ENCODE measurements at places on chromosomes 7 and 10.

GRCh38 chr10:117360016-117360415 lies 15.2 kb downstream of the PDZD8 start:
- DNase-seq = no peak

GRCh38 chr10:110852255-110852896 lies 19.4 kb upstream of the PDCD4 start:
- DNase-seq = peak; percentile 52

DNA sequence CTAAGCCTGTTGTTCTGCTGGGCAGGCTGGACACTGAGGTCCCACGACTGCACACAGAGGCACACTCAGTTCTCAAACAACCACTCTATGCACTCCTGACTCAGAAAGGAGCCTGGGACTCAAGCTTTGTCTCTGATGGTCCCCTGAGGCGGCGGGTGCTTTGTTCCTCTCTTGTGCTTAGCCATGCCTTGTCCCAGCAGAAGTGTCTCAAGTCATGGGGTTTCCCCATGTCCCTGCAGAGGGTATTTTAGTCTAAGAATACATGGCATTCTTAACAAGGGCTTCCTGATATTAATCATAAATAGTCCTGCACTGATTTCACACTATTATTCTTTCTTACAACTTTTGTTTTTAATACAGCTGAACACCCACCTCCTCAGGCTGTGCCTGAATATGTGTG lies 72.5 kb downstream of the CXCL12 start:
- no peak for DNase-seq

DNA sequence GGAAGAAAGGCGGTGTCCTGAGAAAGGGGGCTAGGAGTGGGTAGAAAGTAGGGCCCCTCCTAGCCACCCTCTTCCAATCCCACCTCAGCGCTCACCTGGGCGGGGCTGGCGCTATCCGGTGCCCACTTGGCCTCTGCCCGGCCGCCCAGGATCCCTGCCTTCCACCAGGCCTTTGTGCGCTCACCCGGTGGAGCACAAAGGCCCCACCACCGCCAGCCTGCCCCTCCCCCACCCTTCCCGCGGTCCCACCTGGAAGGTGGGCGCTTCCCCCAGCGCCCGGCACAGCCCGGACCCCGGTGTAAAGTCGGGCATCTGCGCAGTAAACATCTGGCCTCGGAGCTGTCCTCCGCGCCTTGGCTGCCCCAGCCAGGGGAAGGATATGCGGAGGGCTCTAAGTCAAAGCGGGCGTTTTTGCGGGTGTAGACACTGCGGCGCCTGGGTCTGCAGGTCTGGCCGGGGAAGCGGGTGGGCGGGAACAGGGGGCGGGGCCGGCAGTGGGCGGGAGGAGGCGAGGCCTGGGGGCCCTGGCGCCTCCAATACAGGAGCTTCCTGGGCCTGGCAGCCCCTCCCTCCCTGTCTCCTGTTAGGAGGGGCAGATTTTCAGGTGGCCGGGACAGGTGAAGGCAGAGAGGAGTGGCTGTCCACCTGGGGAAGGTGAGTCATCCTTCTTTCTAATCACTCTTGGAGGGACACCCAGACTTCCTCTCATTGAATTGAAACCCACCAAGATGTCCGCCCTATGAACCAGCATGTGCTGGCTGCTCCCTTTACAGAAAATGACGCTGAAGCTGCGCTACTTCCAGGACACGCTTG lies 49.3 kb downstream of the PNLIPRP2 start:
- no peak for DNase-seq

Data from stimulated activated naive CD8-positive, alpha-beta T cell treated with anti-CD3 and anti-CD28 coated beads, Interleukin-15, Interleukin-2, amounts not matched to agents 100 U/mL and 50 U/mL, for 24 hours (primary cell).